HCT116 (cell line): ENCODE measurements at places on chromosomes 6 and 20.

- DNase-seq, result peak; percentile 12
These were observed 21.9 kb downstream of the SGK1 start for GRCh38 chr6:134295953-134296553.

- DNase-seq, result no peak
These were observed 11.6 kb upstream of the ELOVL5 start for GRCh38 chr6:53360093-53360912.

- no peak for DNase-seq
These were observed 7.2 kb downstream of the TPX2 start for GRCh38 chr20:31746068-31746878.

DNA sequence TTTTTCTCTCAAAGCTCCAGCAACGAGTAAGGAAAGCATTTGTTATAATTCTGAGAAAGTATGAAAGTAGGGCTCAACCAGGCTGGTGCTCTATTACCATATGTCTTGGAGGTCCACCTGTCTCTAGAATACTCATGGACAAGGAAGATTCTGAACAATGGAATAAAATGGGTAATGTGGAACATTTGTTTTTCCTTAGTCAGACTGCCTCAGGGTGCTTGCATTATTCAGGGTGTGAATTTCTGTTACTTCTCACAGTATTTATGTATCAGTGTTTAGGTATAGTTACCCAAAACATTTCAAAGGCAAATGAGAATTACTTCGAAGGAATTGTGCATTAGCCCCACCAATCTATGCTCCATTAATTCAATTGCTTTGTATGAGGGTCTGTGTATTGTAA lies 586.2 kb upstream of the CITED2 start:
- DNase-seq, result no peak

- no peak for DNase-seq
These were observed 89.4 kb upstream of the GLP1R start for GRCh38 chr6:38959138-38959537.

GRCh38 chr6:130908188-130908587 lies 81.0 kb downstream of the SMLR1 start:
- no peak for DNase-seq

GRCh38 chr6:106039897-106040592 lies 46.1 kb upstream of the PRDM1 start:
- no peak for DNase-seq

GRCh38 chr6:31580438-31580740 lies 1.8 kb downstream of the LTB start:
- no peak for DNase-seq

DNA sequence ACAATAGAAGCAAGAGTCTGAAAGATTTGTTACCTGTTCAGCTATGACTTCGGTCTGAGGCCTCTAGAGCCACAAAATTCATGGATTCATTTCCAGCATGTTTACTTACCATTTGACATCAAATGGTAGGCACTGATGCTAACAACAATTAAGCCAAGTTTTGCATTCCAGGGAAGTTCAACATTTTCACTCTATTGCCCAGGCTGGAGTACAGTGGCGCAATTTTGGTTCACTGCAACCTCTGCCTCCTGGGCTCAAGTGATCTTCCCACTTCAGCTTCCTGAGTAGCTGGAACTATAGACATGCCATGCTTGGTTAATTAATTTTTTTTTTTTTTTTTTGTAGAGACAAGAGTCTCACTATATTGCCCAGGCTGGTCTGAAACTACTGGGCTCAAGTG lies 114.1 kb upstream of the SGK1 start:
- no peak for DNase-seq

- DNase-seq, result no peak
These were observed 24.5 kb downstream of the FRK start for GRCh38 chr6:116036075-116036773.

- no peak for DNase-seq
These were observed 93.3 kb downstream of the RNASET2 start for GRCh38 chr6:166862978-166863530.

DNA sequence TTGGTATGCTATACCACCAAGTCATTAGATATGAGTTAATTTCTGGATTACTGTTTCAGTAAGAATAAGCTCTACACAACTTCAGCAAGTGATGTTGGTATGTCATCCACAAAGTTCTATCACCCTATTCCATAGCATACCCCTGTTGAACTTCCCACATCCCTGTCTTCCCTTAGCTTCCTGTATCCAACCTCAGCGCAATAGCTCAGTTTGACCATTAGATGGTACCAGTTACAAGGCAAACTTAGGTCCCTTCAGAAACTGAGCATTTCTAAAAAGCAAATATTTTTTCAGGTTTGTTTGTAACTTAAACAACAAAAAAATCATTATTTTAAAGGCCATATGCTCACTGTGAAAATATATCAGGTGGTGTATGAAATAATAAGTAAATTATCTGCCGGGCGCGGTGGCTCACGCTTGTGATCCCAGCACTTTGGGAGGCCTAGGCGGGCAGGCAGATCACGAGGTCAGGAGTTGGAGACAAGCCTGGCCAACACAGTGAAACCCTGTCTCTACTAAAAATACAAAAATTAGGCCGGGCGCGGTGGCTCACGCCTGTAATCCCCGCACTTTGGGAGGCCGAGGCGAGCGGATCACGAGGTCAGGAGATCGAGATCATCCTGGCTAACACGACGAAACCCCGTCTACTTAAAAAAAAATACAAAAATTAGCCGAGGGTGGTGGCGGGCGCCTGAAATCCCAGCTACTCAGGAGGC lies 8.8 kb upstream of the MOG start:
- peak; percentile 48 for DNase-seq

DNA sequence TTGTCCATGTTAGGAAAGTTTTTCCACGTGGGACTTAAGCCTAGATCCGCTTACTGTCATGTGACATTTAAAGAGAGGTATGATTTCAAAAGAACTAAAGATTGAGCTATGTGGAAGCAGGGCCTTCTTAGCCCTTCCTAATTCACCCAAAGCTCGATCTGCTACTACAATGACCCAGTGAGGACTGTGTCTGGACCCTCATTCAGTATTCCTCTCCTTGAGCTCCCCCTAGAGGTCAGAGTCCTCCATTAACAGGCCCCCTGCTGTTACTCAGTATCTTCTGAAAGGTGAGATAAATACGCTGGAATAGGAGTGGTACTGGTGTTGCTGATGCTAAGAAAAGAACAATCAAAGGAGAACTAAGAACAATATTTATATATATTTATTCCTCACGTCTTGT lies 414.0 kb downstream of the GJA1 start:
- DNase-seq, result peak; percentile 53

DNA sequence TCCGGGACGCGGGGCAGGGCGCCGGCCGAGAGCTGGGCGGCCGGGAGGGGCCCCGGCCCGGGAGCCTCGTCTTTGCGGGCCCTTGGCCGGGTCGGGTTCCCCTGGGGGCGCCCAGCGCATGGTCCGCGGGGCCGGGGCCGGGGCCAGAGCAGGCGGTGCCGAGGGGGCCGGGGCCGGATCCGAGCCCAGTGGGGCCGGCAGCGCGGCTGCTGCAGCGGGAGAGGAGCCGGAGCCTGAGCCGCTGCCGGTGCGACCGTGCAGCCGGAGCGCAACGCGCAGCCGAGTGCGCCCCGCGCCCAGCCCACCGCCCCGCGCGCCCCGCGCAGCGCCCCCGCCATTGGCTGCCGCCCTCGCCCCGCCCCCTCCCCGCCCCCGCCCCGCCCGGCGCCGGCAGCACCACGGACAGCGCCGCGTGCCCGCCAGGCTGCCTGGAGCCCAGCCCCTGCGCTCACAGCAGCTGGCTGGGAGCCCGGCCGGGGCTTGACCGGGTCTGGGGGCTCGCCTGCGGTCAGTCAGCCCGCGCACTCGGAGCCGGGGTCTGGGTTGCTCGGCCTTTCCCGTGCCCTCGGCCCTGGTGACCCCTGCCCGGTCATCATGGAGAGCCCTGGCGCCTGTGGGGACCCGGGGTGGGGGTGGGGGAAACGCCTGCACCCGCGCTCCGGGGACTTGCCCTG lies at the start of gene HRH3:
TSS of gene HRH3 (minus strand) at position 287 of the 674 bp plus-strand sequence. CDS start 308 bp downstream, outside the sequence.
- DNase-seq, result no peak

DNA sequence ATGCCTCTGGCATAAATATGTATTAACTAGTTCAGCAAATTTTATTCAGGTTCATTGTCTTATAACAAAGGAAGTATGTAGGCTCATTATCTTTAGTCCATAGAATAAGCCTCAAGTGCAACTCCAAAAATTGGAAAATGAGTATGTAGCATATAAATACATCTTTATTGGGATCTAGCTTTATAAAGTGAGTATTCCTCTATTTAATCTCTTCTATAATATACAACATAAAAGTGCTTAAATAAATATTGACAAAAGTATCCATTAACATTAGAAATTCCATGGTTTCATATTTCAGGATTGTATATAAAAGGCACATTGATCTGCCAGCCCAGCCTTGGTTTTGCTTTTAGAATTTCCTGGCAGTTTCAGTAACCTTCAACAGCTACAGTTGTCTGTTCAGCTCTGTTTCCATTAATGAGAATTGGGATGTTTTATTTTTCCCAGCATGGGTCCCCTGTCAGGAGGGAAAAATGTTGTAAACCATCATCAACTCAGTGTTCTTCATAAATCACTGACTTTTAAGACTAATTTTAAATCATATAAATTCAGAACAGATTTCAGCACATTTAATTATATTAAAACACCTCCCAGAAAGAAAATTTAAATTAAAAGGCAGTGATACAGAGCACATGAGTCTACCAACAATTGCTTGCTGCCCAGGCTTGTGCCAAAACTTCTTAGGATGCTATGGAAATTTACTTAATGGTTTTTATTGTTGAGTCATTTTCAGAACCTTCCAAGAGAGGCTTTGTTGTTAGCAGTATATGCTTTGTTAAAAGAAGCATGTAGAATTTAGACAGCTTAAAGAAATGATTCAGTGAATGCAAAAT lies 119.7 kb downstream of the ADGRG6 start:
- DNase-seq, result no peak

DNA sequence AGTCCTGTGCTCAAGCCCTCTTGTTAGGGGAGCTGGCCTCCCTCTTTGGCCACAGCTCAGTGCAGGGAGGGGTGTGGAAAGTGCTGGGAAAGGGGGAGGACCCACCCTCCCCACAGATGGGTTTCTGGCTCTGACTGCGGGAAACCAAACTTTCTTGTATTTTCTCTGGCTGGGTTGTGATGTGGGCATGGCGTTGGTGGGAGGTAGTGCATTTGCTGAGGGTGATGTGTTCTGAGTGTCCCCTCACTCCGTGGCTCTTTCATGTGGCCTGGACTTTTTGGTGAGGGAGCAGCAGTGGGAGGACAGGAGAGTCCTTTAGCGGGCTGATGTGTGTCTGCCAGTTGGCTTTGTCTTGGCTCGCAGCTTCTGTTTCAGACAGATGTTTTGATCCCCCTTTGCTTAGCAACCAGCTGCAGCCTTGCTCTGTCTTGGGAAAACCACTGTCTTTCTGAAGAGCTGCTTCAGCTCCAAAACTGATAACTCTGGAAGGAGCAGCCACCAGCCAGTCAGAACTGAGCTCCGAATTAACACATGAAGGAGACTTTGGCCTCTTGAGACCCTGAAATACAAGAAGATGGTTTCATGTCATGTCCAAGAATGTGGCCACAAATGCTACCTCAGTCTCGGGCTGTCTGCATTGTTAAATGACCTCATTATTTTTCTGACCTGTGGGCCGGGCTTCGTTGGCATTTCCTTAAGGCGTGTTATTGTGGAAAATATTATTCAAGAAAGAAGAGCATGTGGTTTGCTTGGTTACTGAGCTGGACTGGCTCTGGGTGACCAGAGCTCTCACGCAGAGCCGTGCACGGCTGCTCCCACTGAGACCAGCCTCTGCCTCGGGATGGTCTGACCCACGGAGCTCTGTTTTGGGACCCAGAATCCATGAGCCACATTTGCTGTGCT lies 21.5 kb downstream of the SYNJ2 start:
- no peak for DNase-seq

DNA sequence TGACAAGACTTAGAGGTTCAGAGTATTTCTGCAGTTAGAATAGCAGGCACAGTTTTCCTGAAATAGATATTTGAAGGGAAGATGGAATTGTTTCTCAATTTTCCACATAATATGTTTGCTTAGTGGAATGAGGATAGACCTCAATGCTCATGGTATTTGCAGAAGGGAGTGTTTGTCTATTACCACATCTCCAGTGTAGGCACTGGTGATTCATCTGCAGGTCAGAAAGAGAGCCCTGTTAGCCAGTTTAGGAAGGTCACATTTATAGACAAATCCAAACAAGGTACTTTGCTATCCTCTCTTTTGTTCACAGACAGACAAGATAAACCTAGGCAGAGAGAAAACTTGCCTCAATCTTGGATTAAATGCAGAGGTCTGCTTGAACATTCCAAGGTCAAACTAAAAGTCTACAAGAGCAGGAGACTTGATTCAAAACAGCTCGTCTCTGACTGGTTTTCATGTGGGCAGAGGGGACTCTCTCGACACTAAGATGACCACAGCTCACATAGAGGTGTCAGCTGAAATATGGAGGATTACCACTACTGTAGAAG lies 22.8 kb downstream of the ISM1 start:
- no peak for DNase-seq
